Brain (organoid and tissue), 16 donors: ENCODE measurements at places on chromosomes 2 and 18. TPM values are rescaled to one million over a fixed set of nuclear protein-coding genes. Genes with fewer than 3 reads are reported as not detected.

The MYL1 gene
- not detected for polyA plus RNA-seq

The DSC2 gene
- polyA plus RNA-seq = 0.22 TPM

The SMCHD1 gene
- 5.5 TPM for polyA plus RNA-seq

The ACVR1 gene
- polyA plus RNA-seq = 14.2 TPM

The CCDC74A gene
- 32.3 TPM for polyA plus RNA-seq
